ENCODE measurements at places on chromosomes 4 and X.

- DNase-seq = no peak
These were observed 11.6 kb downstream of the TKTL1 start for GRCh38 chrX:154307202-154307601.

- no peak for DNase-seq
These were observed 627.5 kb downstream of the PCDH19 start for GRCh38 chrX:99782516-99783040.

DNA sequence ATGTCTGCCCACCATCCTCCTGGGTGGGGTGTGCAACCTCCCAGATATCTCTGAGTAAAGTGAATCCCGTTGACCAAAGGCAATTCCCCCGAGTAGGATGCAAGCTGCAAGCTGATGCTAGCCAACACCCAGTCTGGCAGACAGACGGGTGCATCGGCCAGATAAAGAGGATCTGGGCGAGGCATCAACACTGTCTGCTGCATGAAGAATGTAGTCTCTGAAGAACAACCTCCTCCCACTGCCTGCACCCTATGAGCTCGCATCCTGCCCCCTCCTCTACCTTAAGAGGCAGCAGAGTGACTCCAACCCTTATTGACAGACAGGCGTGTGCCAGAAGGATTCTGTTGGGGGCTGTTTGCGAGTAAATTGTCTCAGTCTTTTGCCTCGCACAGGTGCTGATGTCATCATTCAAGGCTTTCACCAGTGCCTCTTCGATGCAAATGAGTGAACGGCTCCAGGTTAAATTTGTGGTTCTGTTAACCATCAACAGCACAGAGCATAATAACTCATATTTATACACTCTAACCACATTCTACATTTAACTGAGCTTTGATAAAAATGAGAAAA is 546.9 kb downstream of the BCOR start:
- no peak for DNase-seq

- no peak for DNase-seq
These were observed 93.8 kb upstream of the CLCN4 start for GRCh38 chrX:10062980-10063379.

DNA sequence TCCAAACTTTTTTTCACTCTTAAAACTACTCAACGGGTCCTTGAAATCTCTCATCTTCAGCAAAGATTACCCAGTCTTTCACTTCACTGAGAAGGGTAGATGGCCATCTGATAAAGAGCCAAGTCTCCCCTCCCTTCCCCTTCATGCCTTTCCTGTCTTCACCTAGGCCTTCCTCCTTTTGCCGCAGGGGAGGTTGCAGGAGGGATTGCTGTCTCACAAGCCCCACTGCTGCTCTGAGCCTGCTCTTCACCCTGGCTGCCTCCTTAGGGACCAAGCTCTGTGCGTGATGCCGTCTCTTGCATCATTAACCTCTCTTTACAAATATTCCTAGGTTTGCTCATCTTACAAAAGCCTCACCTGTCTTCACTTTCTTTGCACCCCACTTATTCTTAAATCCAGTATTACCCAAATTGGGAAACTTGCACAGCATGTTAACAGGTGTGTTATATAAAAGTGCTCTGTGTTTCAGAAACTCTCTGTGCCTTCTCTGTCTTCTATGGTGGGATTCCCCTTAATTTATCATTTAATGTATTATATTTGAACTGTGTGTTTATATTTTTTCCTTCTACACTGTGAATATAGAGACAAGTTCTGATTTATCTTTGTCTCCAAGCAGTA is 3.8 kb downstream of the ZFX start:
- DNase-seq = no peak

DNA sequence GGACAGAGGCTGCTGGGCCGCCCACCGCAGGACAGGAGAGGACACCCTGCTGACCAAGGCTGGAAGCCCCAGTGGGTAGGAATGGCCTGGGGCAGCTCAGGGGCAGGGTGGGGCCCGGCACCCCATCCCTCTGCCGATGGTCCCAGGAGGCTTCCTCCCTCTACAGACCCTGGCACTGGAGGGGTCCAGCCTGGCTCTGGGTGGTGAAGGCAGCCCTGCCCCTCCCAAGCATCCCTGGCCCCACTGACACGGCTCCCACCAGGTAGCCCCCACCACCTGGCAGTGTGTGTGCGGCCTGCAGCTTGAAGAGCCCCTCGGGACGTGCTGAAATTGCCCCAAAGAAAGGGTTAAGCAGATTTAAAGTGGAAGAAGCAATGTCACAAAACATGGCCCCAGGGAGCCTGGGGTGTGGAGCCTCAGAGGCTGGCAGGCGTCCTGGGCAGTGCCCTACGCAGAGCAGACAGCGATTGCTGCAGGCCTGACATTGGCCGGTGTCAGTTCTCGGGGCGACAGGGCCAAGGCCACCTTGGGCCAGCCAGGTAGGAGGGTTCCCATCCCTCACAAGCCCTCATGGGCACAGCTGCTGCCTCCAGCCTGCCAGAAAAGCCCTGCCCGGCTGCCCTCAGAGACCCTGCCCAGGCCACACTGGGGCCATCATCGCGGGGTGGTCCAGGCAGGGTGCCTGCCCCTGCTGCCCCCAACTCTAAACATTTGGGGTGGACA is 80.5 kb downstream of the FAM53A start:
- no peak for DNase-seq

DNA sequence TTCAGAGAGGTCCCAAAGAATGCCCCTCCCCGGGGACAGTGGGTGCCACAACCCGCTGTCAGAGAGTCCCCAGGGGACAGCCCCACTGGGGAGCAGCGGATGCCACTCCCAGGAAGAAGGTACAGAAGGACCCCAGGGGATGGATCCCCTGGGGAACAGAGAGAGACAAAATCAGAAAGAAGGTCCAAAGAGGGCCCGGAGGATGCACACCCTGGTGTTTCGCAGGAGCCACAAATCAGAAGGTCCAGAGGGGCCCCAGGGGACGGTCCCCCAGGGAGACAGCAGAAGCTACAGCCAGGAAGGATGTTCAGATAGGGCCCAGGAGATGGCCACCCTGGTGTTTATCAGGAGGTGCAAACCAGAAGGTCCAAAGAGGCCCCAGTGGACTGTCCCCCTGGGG is 1.4 kb downstream of the TEX13D start:
- DNase-seq = no peak

GRCh38 chr4:180041576-180041975 is 2201.6 kb upstream of the TENM3 start:
- DNase-seq = no peak

- DNase-seq = no peak
These were observed 21.4 kb downstream of the DHRSX start for GRCh38 chrX:2479420-2479780.

DNA sequence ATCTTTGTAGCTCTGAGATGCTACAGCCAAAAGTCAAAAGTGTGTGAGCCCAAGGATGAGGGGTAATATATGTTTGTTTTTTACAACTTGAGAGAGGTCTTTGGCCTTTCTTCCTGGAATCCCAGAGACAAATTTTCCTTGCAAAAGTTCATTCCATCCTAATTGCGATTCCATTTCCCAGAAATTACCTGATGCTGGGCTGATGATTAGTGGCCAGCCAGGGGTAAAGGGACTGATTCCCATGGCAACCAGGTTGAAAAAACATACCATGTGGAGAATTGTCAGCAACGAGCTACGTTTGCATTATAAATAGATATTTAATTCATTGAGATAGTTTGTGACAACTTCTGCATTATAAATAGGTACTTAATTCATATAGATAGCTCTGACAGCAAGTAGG is 17.8 kb downstream of the IGSF1 start:
- no peak for DNase-seq

- DNase-seq = no peak
These were observed 116.3 kb downstream of the STOX2 start for GRCh38 chr4:184021389-184021788.

- no peak for DNase-seq
These were observed 29.6 kb upstream of the CHRNA9 start for GRCh38 chr4:40305328-40306170.

- DNase-seq = no peak
These were observed 111.6 kb upstream of the WDR17 start for GRCh38 chr4:175953960-175954521.

GRCh38 chrX:120251471-120252011 is 929 bp downstream of the ZBTB33 start:
- no peak for DNase-seq

DNA sequence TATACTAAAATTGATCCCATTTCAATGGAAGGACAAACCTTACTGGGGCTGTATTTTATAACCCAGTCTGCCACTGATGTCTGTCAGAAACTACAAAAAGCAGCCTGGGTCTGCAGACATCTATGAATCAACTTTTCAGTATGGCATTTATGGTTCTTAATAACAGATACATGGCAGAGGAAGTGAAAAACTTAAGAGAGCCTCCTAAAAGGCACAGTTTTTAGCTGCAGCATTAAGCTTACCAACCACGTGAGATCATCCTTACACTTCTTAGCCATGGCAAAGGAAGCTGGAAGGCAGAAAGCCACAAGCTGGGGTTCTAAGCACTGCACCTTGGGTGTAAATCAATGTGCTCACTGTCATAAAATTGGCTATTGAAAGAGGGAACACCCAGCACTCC is 16.6 kb upstream of the UGT2B17 start:
- DNase-seq = no peak

DNA sequence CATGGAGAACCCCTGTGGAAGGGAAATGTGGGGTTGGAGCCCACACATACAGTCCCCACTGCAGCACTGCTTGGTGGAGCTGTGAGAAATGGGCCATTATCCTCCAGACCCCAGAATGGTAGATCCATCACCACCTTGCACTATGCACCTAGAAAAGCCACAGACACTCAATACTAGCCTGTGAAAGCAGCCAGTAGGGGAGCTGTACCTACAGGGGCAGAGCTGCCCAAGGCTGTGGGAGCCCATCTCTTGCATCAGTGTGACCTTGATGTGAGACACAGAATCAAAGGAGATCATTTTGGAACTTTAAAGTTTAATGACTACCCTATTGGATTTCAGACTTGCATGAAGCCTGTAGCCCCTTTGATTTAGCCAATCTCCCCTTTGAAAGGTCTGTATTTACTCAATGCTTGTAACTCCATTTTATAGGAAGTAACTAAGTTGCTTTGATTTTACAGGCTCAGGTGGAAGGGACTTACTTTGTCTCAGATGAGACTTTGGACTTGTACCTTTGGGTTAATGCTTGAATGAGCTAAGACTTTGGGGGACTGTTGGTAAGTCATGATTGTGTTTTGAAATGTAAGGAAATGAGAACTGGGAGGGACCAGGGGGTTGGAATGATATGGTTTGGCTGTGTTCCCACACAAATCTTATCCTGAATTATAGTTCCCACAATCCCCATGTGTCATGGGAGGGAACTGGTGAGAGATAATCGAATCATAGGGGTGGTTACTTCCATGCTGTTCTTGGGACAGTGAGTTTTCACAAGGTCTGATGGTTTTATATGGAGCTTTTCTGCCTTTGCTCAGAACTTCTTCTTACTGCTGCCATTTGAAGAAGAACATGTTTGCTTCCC is 352.6 kb downstream of the INPP4B start:
- no peak for DNase-seq

GRCh38 chr4:15186149-15186548 is 183.9 kb downstream of the CPEB2 start:
- DNase-seq = no peak

GRCh38 chr4:18291256-18291655 is 269.7 kb upstream of the LCORL start:
- DNase-seq = no peak

DNA sequence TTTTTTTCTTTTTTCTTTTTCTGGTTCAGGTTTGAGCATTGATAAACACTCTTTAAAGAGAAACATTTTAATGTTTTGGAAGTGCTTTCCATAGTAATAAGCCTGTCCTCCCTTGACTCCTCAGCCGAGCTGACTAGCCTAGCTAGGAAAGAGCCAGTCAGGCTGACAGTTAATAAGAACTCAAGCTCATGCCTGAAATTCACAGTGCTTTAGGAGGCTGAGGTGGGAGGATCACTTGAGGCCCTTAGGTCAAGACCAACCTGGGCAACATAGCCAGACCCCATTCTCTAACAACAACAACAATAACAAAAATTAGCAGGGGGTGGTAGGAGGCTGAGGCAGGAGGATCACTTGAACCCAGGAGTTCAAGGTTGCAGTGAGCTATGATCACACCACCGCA is 53.4 kb upstream of the ZCCHC13 start:
- DNase-seq = no peak

- no peak for DNase-seq
These were observed 17.2 kb upstream of the COL25A1 start for GRCh38 chr4:109319684-109320083.

DNA sequence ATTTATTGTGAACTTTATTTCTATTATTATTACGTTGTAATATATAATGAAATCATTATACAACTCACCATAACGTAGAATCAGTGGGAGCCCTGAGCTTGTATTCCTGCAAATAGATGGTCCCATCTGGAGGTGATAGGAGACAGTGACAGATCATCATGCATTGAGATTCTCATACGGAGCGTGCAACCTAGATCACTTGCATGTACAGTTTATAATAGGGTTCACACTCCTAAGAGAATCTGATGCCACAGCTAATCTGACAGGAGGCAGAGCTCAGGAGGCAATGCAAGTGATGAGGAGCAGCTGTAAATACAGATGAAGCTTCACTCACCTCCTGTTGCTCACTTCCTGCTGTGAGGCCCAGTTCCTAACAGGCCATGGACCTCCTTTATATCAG is 2170.2 kb downstream of the PCDH7 start:
- DNase-seq = no peak

GRCh38 chrX:38882894-38883626 is 81.8 kb downstream of the MID1IP1 start:
- no peak for DNase-seq

- no peak for DNase-seq
These were observed 508.5 kb downstream of the MID1IP1 start for GRCh38 chrX:39309721-39310152.

GRCh38 chr4:37568489-37568888 is 117.7 kb downstream of the RELL1 start:
- DNase-seq = no peak

DNA sequence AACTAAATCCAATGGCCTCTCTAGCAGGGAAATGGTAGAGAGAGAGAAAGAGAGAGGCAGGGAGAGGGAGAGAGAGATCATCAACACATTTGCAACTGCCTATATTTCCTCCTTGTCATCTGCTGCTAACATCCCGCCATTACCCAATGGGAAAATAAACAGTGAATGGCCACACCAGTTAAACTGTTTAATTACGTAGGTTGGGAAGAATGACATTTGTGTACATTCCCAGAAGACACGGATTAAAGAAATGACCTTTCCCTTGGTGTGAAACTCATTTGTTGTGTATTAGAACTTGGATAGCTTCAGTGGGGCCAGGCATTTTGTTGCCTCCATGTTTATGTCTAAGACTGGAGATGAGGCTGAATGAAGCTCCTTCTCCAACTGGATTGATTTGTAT is 95.8 kb upstream of the GPC4 start:
- no peak for DNase-seq

DNA sequence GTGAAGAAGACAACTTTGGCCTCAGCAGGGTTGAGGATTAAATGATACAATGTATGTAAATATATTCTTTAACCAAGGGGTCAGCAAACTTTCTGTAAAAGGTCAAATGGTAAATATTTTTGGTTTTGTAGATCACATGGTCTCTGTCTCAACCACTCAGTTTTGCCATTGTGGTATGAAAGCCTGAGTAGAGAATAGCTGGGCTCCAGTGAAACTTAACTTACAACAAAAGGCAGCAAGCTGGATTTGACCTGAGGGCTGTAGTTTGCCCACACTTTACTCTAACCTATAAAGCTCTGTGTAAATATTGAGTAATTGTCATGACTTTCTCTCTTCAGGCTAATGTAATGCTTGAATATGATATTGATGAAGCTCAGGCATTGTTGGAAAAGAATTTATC is 19.6 kb downstream of the VBP1 start:
- no peak for DNase-seq

GRCh38 chr4:59339631-59340030 is 1860.5 kb upstream of the ADGRL3 start:
- DNase-seq = no peak

- DNase-seq = no peak
These were observed 77.0 kb upstream of the STX18 start for GRCh38 chr4:4618847-4619246.
